ENCODE measurements at places on chromosomes 12 and 14.

DNA sequence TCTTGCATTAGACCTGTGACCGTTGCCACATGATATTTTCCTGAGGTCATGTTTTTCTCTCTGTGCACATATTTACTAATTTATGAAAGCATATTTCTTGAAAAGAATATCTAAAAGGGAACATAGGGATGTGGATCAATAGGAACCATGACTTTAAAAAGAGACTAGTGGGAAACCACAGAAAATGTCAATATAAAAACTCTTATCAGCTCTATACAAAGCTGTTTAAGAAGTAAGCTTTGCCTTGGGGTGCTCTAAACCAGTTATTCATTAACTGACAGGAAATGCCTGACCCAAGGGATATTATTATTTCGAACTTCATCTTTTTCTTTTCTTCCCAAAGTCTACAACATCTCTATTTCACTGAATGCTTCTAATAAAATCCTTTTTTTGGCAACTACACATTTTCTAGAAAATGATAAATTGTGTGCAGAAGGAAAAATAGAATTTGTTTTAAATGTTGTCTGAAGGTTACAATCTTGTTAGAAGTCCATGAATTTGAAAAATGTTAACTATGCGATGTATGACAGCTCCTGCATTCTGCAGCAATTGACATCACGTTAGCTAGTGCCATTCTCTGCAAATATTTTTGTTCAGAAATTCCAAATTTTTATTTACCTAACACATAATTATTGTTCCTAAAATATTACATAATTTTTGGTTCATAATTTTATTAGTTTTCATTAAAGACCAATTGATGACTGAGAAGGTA, 345.0 kb downstream of the SLC16A7 start:
- DNase-seq = peak; percentile 65

DNA sequence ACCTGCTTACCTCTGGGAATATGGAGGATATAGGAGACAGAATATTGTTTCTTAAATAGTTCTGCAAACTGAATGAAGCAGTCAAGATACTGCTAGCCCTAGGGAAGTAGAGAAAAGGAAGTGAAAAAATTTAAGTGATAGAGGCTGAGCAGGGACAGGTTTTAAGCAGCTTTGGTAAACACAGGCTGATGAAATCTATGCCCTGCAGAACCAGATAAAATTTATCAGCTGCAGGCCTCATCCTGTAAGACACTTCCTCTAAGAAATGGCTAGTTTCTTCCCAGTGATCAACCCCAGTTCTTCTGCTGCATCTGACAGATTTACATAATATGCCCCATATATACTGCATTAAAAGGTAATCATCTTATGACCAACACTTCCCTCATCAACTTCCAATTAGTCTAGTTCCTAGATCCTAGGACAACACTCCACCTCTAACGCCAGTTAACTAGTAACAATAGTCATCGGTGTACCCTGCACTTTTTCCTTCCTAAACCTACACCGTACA, 1.3 kb upstream of the ESYT1 start:
- no peak for DNase-seq

DNA sequence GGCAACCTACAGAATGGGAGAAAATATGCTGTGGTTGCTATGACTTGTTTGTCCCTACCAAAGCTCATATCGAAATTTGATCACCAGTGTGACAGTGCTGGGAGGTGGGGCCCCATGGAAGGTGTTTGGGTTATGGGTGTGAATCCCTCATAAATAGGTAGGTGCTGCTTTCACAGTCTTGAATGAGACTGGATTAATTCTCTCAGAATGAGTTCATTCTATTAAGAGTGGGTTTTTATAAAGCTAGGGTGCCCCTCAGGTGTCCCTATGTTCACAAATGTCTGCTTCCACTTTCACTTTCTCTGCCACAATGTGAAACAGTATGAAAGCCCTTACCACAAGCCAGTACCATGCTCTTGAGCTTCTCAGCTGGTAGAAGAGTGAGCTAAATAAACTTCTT, 133.5 kb downstream of the CPNE8 start:
- DNase-seq = no peak

DNA sequence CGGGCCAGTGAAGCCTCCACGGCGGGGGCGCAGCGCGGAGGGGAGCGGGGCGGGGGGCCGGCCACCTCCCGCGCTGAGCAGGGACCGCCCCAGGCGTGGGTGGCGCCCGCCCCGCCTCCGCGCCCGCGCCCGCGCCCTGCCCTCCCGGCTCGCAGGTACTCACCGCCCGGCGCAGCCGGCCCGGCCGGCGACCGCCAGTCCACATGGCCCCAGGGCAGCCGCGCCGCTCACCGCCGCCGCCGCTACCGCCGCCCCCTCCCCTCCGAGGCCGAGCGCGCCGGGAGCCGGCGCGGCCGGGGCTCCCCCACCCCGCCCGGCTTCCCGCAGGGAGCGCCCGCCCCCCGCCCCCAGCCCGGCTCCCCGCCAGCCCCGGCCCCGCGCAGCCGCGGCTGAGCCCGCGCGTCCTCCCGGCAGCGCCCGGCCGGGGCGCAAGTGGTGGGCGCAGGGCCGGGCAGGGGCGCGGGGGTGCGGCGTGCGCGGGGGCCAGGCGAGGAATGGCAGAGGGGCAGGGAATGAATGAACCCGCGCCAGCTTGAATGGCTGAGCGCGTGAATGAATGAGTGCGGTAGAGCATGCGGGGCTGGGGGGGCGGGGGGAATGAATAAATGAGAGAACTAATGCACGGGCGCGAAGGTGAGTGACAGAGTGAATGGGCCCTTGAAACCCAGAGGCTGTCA, at the start of gene BEGAIN:
BEGAIN (minus strand) TSS at position 332 of the 677 bp plus-strand sequence; CDS start at position 205, 127 bp downstream.
- peak; percentile 19 for DNase-seq

DNA sequence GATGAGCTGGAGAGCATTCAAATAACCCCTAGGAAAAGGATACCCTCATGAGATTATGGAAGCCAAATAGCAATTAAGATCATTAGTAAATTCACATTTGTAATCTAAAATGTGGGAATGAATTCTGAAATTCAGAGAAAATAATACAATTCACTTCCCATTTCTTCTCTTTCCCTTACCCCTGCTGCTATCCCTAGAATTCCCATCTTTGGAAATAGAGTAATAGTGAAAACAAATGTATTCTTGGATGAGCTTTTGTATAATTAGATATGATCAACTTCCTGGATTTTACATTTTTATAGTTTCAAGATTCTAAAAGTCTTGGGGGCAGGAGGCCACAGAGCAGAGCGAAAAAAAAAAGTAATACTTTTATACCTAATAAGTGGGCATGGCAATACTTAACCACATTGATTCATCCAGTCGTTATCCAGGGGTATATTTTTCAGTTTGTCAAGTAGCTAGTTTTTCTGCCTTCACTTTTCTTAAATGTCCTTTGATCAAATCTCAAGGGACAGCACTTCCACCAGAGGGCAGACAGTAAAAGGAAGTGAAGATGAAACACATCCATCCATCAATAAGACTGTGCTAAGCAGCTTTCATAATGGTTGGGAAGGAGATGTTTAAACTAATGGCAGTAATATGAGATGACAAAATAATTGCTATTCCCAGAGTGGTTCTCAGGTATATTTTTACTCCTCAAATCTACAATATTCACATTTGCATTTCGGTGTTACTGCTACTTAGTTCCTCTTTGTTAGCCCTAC, 401.3 kb downstream of the DIO2 start:
- DNase-seq = peak; percentile 24

GRCh38 chr14:87783071-87783470, 209.9 kb downstream of the GALC start:
- no peak for DNase-seq

DNA sequence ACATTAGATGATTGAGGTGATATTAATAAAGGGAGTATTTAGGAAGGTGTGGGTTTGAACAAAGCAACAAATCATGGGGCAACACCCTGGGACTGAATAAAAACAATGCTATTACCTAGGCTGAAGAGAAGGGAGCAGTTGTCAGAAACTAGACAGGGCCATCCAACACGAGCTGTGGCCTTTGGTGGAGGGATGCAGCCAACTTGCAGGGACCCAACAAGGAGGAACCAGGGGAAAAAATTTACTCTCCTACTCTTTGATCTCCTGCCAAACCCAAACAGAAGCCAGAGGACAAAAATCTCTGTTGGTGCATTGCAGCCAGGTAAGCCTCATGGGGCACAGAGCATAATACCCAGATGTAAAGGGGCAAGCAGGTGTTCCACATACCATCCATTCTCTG, 12.0 kb downstream of the SLC39A2 start:
- no peak for DNase-seq

GRCh38 chr12:123520567-123521474, 12.7 kb downstream of the RILPL1 start:
- DNase-seq = no peak

GRCh38 chr12:69102856-69103255, 136.5 kb upstream of the CPSF6 start:
- peak; percentile 6 for DNase-seq

DNA sequence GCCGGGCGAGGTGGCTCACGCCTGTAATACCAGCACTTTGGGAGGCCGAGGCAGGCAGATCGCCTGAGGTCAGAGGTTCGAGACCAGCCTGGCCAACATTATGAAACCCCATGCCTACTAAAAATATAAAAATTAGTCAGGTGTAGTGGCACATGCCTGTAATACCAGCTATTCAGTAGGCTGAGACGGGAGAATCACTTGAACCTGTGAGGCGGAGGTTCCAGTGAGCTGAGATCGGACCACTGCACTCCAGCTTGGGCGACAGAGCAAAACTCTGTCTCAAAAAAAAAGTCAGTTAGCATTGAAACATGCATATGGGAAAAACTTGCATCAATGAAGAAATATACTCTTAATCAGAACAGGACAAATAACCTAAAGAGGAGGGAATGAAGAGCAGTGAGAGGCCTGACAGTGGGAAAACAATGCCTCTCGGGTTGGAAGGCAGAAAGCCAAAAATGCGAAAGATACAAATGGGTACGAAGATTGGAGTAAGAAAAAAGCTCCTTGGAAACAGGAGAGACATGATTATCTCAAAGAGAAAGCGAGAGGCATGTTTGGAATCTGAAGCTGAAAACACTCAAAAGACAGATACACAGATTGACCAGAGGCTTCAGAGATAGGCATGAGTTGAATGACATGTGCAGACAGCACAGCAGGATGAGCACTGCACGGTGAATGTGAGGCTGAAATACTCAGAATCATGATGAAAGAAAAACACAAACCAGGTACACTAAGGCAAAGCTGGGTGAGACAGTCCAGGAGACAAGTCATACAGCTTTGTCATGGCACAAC, 30.6 kb downstream of the RESF1 start:
- no peak for DNase-seq

GRCh38 chr14:92514844-92515514, 1.4 kb downstream of the RIN3 start:
- DNase-seq = no peak

GRCh38 chr12:105047308-105047707, 37.0 kb downstream of the ALDH1L2 start:
- no peak for DNase-seq

DNA sequence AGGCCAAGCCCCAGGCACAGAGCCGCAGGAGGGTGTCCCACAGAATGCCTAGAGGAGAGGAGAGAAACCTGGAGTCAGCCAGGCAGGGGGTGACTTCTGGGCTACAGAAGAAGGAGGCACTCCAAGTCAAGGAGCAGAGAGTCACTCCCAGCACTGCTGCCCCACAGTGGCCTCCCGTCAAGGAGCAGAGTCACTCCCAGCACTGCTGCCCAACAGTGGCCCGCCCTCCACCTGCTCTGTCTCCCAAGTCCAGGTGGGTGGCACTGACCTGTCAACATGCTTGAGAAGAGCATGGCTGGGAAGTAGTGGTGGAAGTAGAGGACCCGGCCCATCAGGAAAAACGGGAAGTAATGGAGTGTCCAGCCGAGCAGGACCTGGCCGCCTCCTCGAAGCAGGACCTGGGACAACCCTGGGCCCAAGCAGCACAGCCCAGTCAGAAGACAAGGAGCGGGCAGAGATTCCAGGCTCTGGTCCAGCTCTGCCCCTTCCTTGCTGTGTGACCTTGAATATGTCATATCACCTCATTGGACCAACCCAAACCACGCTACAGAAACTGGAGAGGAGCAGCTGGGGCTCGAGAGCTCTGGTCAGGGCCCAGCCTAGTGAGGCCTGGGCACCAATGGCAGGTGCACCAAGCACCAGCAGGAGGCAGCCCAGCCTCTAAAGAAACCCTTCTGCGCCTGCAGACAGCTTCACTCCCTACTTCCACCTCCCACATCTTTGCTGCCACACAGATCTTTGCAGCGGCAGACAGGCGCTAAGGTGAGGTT, 7.6 kb upstream of the NGB start:
- no peak for DNase-seq

DNA sequence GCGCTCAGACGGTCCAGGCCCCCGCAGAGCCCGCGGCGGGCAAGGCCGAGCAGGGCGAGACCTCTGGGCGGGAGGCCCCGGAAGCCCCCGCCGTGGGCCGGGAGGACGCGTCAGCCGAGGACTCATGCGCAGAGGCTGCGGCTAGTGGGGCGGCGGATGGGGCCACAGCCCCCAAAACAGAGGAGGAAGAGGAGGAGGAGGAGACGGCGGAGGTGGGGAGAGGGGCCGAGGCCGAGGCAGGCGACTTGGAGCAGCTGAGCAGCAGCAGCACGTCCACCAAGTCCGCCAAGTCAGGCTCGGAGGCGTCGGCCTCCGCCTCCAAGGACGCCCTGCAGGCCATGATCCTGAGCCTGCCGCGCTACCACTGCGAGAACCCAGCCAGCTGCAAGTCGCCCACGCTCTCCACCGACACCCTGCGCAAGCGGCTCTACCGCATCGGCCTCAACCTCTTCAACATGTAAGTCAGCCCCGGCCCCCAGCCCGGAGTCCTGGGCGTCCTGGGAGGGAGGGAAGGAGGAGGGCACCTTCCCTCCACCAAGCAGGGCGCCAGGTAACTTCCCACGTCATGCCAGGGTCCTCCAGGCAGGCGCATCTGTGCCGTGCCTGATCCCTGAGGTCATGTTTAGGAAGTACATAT, 72.4 kb downstream of the IQSEC3 start:
- no peak for DNase-seq

DNA sequence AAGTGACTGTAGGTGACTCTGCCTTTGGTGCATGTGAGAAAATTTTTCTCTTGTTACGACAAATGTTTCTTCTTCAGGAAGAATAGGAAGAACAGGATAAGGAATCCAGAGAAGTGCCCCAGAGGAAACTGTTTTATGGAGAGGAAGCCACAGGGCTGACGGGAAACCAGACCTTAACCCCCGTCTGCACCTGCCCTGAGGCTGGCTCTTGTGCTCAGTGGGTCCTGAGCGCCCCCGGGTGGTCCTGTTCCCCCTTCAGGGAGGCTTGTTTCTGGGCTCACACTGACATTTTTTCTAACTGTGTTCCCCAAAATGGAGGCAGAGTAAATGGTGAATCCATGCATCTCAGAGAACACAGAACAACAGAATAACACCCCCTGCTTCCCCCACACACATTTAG, 691.8 kb downstream of the TMEM121 start:
- no peak for DNase-seq
